ENCODE measurements at places on chromosomes 13 and 19.
A peak's percentile ranks its signal among the peaks of the same experiment; 100 is the strongest.

- DNase-seq, result no peak
Measured at GRCh38 chr19:39679056-39679790, 23.5 kb downstream of the LGALS16 start.

GRCh38 chr13:42836930-42837690 lies 55.7 kb downstream of the FAM216B start:
- DNase-seq, result peak; percentile 75

DNA sequence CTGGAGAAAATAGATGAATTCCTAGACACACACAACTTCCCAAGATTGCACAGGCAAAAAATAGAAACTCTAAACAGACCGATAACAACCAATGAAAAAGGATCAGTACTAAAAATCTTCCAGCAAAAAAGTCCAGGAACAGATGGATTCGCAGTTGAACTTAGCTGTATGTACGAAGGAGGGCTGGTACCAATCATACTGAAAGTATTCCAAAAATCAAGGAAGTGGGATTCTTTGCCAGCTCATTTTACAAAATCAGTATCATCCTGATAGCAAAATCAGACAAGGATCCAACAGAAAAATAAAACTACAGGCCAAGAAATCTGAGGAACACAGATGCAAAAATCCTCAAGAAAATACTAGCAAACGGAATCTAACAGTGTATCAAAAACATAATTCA lies 6.5 kb upstream of the LILRB2 start:
- DNase-seq, result peak; percentile 81

DNA sequence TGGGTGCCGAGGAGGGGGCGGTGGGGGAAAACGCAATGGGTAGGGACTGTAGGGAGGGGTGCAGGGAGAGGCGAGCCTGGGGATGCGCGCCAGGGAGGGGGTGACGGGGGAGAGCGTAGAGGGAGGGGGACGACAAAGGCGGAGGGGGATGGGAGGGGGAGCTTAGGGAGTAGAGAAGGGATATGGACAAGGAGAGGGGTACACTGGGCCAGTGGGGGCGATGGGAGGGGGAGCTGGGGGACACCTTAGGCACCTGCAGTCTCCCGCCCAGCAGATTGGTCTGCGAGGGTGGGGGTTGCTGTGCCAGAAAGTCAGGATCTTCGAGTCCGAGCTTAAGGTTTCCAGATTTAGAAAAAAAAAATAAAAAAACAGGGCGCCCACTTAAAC lies 15.7 kb downstream of the CCDC124 start:
- DNase-seq, result no peak

DNA sequence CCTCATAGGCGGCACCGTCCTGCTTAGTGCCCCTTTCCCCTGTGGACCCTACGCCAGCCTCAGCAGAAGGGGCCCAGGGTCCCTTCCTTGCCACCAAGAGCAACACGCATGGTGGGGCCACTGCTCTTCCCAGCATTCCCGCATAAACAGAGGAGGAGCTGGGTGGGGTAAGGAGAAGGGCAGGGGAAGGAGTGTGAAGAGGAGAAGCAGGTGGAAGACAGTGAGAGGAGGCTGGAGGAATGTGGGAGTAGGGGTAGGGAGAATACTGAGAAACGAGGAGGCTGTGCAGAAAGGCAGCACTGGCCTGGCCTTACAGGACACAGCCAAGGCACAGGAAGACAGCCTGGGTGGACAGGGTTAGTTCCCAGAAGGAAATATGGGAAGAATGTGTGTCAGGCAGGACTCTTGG lies 43.9 kb downstream of the ZNF331 start:
- DNase-seq, result no peak

DNA sequence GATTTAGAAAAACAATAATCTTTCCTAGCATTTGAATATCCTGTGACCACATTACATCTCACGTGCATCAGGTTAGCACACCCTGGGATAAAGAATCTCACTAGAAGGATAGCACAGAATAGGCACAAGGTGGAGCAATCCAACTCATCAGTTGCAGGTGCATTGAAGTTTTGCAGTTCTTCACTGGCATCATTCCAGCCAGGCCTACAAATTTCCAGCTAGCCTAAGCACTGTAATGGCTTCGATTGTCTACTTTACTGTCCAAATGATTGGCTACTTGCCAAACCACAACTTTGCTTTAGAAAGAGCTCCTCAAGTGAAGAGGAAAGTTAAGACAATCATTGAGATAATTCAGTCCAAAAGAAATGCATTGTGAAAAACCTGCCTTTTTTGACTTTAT lies 89.5 kb downstream of the SPRY2 start:
- DNase-seq, result peak; percentile 64

DNA sequence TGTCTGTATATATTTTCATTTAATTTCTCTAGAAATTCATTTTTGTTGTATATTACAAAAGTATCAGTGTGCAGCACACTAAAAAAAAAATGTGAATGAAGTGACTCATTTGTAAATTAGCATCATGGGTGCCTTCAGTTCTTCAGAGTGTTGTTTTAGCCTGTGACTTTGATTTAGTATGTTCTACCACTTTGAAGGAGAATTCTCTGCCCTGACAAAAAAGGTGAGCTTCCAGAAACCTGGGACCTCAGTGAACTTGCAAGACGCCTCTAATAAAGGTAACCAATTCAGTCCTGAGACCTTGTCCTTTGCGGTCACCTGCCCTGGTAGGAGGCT lies 2.4 kb downstream of the METTL21C start:
- no peak for DNase-seq

DNA sequence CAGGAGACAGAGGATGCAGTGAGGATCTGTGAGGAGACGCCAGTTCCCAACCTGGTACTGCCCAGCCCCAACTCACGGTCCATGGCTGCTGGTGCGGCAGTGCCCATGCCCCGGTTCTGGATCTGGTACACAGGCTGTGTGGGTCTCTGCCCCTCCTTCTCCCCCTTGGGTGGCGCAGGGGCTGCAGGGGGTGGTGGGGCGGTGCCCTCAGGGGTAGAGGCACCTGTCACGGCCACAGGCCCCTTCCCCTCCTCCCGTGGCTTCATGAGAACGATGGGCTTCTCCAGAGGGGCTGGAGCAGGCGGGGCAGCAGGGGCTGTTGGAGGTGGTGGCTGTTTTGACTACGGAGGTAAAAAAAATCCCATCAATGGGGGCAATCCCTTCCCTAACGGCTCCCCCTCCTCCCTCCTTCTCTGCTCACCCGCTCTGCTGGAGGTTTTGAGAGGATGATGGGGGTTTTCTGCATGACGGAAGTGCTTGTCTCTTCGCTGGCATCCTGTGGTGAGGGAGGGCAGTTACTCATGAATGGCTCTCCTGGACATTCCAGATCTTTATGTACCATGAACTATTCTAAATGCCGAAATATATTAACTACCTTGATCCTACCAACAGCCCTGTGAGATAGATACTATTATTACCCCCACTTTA lies 7.1 kb downstream of the SMG9 start:
- DNase-seq, result no peak

- no peak for DNase-seq
Measured at GRCh38 chr13:105019073-105019472, 1516.4 kb downstream of the EFNB2 start.

- DNase-seq, result peak; percentile 79
Measured at GRCh38 chr13:98142380-98143156, at the start of gene FARP1. Gene FARP1 (plus strand): TSS chr13:98143094. CDS start chr13:98213243, 70,149 bp downstream.

GRCh38 chr13:76266561-76266960 lies 619.6 kb downstream of the KCTD12 start:
- no peak for DNase-seq

DNA sequence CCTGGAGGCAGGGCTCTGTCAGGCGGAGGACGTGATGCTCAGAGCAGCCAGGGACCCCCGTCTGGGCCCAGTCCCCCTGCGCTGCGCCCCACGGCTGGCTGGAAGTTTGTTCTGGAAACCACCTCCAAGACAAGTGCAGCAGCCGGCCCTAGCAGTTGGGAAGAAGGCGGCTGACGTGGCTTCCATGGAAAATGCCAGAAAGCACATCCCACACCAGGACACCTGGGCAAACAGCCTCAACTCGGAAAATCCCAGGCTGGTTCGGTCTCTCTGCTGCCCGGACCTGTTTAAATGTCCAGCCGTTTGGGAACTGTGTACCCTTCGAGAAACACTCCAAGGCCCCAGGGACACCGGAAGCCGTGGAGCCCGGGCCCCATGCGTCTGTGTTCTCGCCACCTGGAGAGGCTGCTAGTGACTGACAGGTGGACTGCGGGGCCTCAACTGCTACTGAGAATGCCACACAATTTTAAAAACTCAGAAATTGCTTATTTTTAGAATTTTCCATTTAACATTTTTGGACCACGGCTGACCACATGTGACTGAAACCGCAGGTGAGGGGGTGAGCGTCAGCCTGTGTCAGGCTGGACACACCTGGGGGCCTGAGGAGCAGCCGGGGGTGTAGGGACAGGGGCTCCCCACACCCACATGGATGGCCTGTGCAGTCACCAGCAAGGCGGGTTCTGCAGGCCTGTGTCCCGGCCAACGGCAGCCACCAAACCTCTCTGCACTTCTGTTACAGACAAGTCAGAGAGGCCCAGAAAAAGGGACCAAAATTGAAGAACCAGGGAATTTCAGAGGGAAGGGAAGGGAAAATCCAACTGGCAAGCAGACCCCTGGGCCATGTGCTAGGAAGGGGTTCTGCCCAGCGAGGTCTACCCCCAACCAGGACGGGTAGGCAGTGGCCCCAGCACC lies 31.7 kb downstream of the RASA3 start:
- DNase-seq, result peak; percentile 27

DNA sequence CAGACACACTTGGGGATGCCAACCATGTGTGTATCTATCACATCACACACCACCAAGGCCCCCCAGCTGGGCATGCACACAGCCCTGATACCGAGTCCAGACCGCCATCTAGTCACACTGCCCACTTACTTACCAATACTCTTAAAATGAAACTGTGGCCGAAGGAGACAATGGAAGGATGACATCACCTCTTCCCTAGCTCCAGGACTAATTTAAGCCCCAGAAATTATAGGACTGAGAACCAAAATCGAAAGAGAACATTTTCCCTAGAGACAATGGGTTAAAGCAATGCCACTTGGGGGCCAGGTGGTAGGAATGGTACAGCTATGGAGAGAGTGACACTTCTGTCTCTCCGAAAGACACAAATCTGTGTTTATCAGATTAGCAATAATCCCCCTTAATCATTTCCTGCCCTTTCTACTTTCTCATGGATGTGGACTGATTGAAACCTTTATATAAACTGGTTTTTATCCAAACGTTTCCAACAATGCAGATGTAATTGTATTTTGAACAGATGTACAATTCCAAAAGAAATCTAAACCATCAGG lies 663 bp upstream of the GGACT start:
- DNase-seq, result peak; percentile 6

- DNase-seq, result no peak
Measured at GRCh38 chr19:1157931-1158884, 15.9 kb downstream of the SBNO2 start.

DNA sequence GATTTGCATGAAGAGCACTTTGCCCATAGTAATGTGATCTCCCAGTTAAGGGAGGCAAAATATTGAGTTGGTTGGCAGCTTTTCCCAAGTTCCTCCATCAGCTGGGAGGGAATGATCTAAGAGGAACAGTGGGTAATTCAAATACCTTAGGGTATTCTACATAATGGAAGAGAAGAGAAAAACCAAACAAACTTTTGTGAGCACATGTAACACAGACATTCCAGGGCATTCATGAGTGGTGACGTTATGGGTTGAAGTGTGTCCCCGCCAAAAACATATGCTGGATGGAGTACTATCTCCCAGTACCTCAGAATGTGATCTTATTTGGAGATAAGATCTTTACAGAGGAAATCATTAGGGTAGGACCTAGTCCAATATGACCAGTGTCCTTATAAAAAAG lies 220.1 kb downstream of the FOXO1 start:
- peak; percentile 95 for DNase-seq

DNA sequence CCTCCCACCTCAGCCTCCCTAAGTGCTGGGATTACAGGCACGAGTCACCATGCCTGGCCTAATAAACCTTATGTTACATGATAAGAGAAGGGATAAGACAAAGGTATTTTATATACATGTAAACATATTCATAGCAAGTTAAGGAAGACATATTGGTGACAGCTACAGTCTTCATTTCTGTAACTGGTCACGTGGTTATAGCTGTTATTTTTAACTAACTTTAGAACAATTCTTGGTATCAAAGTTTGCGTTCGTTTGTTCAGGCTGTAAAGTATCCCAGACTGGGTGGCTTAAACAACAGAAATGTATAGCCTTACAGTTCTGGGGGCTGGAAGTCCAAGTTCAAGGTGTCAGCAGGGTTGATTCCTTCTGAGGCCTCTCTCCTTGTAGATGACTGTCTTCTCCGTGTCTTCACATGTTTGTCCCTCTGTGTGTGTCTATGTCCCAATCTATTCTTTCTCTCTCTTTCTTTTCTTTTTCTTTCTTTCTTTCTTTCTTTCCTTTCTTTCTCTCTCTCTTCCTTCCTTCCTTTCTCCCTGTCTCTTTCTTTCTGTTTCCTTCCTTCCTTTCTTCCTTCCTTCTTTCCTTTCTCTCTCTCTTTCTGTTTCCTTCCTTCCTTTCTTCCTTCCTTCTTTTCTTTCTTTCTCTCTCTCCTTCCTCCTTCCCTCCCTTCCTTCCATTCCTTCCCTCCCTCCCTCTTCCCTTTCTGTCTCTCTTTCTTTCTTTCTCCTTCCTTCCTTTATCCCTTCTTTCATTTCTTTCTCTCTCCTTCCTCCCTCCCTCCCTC lies 7.6 kb downstream of the ACTL9 start:
- DNase-seq, result no peak

DNA sequence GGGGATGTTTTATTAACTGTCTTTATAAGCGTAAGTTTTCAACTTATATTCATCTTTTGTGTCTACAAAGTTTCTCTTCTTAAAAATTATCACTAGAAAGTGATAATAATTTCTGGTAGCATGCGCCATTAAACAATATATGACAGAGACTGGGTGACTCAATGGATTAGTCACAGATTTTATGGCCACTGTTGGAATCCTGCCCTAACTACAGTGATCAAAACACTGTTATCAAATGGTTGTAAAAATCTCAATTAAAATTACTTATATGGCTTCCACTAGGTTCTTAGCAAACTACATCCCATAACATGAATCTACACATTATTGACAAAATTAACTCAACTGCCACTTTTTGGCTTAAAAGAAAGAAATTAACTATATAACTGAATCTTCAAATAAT lies 350.0 kb downstream of the DACH1 start:
- no peak for DNase-seq

GRCh38 chr13:47121092-47121763 lies 224.4 kb upstream of the HTR2A start:
- no peak for DNase-seq

GRCh38 chr19:50513746-50514345 lies at the start of gene ASPDH:
Gene ASPDH (minus strand): TSS chr19:50513913. CDS start chr19:50513823, 90 bp downstream.
- DNase-seq, result no peak

All from EH (cell line).